ENCODE measurements at places on chromosomes 7 and 10.
A peak's percentile ranks its signal among the peaks of the same experiment; 100 is the strongest.

- H3K4me3 ChIP-seq = no peak overlapping the region
- H3K4me1 ChIP-seq = peaks cover 27% of the 10 kb centered on the region
- H3K27ac ChIP-seq = peak overlapping the region; percentile 72
- peak; percentile 71 for DNase-seq
These were observed 4.5 kb downstream of the STAM start for GRCh38 chr10:17648243-17649035.

DNA sequence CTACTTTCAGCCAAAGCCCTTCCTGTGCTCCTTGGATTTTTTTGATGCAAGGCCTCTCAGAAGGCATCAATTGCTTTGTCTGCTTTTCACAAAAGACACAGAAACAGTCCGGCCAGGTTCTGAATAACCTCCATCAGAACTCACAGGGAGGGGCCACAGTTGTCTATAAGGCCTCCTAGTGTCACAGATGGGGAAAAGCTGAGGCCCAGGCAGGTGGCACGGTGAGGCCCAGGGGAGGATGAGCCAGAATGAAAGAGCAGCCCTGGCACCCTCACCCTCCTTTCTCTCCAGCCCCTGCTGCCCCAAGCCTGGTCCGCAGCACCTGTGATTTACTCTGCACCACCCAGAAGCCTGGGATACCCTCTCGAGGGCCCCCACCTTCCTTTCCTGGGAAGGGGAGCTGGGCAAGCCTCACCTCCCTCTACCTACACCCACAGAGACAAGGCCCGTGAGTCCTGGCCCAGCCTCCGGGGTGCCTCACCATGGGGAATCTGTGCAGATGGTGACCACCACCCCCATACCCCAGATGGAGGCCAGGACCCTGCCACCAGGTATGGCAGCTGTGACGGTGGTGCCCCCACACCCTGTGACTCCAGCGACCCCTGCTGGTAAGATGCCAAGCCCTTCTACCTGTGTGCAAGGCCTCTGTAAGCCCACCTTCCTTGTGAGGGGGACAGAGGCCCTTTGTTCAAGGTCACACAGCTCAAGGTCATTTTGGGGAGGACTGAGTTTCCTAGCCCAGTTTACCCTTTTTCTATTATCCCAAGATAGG, 26.2 kb upstream of the ZNF467 start:
- H3K27me3 ChIP-seq = no peaks in the 10 kb centered on the region
- no peak overlapping the region for H3K4me3 ChIP-seq
- DNase-seq = peak; percentile 77

DNA sequence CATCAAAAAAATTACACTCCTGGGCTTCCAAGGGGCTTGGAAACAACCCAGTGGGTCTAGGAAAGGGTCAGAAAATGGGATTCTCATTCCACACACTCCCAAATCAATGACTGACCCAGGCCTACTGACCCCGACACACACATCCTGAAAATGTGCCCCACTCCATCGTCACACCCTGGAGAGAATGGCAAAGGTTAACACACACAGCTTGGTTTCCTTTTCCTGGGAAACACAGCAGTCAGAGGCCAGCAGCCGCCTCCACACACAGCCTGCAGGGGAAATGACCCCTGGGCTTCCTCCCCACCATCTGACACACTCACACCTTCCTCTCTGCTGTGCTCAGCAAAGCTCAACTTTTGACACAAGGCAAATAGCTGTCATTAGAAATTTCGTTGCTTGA, 42.9 kb downstream of the SH3PXD2A start:
- no peak overlapping the region for H3K4me3 ChIP-seq
- no peaks in the 10 kb centered on the region for H3K36me3 ChIP-seq
- no peak overlapping the region for H3K27ac ChIP-seq
- DNase-seq = no peak
- no peaks in the 10 kb centered on the region for H3K4me1 ChIP-seq
- H3K27me3 ChIP-seq = no peaks in the 10 kb centered on the region

DNA sequence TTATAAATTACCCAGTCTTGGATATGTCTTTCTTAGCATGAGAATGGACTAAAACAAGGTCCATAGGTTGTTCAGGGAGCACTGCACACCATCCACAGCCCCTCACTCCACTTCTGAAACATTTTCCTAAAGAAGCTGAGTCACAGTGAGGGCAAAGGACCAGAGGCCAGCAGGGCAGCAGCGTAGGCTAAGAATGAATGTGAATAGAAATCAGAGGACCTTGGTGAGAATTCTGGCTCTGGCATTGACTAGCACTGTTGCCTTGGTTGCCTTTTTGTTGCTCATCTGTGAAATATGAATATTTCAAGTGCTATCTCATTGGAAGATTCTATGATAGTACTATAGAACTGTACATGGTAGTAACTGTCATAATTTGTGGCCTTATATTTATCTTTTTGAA, 41.7 kb upstream of the TOMM7 start:
- no peak overlapping the region for H3K27ac ChIP-seq
- no peak overlapping the region for H3K4me3 ChIP-seq
- no peaks in the 10 kb centered on the region for H3K4me1 ChIP-seq
- H3K36me3 ChIP-seq = no peaks in the 10 kb centered on the region

DNA sequence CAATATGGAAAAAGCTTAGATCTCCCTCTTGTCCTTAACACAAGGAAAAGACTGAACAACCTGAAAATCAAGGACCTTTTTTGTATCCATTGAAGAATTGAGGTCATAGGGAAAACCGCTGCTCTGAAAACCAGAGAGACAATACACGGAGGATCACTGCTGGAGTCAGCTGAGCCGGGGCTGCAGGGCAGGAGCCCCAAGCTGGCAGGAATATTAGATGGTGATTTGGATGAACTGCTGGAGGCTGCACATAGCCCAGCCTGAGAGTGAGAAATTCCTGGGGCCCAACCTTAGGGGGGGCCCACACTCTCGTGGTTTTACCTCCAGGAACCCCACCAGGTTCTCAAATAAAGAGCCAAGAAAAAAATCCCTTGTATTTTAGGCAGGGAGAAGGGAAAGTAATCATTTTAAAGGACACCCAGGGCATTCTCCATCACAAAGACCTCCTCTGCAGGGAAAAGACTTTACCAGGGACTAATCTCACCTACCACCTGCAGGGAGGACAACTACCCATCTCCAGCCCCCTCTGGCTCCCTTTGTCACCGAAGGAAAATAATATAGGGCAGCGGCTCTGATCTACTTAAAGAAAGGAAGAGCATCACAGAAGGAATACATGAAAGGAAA, 55.4 kb upstream of the RNF32 start:
- no peaks in the 10 kb centered on the region for H3K4me1 ChIP-seq
- H3K27ac ChIP-seq = no peak overlapping the region
- no peak overlapping the region for H3K4me3 ChIP-seq

DNA sequence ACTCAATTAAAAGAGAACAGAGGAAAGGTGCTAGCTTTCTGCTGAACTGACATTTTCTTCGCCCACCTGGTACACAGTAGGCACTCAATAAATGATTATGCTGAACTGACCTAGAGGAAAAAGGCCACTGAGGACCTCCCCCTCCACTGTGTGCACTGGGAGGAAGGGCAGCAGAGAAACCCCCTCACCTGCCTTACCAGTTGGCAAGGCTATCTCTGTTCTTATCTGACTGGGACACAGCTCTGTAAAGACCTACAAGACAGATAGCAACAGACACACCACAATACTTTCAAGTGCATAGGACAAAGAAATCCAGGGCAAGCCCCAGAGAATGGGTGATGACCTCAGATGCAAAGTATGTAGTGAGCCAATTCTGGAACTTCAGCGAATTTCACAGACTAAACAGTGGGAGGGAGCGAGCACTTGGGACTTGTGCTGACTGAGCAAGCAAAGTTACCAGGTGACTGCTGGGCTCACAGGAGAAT, 30.4 kb downstream of the PDLIM1 start:
- peaks cover 7% of the 10 kb centered on the region for H3K36me3 ChIP-seq
- no peak overlapping the region for H3K27ac ChIP-seq
- DNase-seq = no peak

DNA sequence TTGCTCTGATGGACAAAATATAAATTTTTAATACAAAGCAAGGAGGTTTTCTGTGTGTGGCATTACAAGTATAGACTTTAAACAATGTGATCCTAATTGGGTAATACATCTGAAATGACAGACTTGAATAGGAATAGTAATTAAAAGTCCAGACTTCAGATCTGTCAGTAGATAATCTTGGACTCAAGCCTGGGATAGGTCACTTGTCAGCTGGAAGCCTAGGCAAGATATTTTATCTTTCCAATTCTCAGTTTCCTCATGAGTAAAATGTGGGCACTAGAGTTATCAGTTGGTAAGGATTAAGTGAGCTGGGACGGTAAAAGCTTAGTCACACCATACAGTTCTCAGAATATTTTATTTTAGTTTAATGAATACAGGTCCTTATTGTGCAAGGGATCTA, 10.4 kb upstream of the ZMYND11 start:
- no peak overlapping the region for H3K27ac ChIP-seq
- H3K27me3 ChIP-seq = peaks cover 10% of the 10 kb centered on the region
- no peak for DNase-seq
- no peaks in the 10 kb centered on the region for H3K36me3 ChIP-seq
- H3K4me1 ChIP-seq = peaks cover 5% of the 10 kb centered on the region
- no peak overlapping the region for H3K4me3 ChIP-seq

- no peaks in the 10 kb centered on the region for H3K36me3 ChIP-seq
- no peak overlapping the region for H3K4me3 ChIP-seq
- no peak overlapping the region for H3K27ac ChIP-seq
- no peaks in the 10 kb centered on the region for H3K27me3 ChIP-seq
- DNase-seq = no peak
- H3K4me1 ChIP-seq = no peaks in the 10 kb centered on the region
These were observed 113.2 kb downstream of the GRID1 start for GRCh38 chr10:86253091-86254072.

- H3K4me3 ChIP-seq = no peak overlapping the region
- H3K27me3 ChIP-seq = no peaks in the 10 kb centered on the region
- H3K4me1 ChIP-seq = peaks cover 47% of the 10 kb centered on the region
- peaks cover 1% of the 10 kb centered on the region for H3K36me3 ChIP-seq
These were observed 49.1 kb downstream of the PRKCQ start for GRCh38 chr10:6530966-6531365.

DNA sequence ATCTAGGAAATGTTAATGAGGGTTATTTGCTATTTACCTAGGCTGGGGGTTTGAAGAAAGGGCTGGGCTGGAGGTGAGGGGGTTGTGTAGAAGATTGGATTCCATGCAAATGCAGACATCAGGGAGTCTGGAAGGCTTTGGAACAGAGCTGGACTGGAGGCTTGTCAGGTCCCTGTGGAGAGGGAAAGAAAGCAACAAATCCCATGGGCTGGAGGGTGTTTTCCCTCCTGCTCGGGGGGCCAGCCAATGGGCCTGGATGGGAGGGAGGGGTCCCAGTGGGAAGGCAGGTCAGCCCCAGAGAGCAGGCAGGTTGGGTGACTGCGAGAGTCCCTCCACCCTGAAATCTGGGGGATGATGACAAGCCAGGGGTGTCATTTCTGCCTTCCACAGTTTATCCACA, 431.8 kb downstream of the RPS24 start:
- H3K27me3 ChIP-seq = no peaks in the 10 kb centered on the region
- H3K4me3 ChIP-seq = no peak overlapping the region
- no peaks in the 10 kb centered on the region for H3K36me3 ChIP-seq
- DNase-seq = no peak

GRCh38 chr7:3955751-3956696, 655.0 kb downstream of the SDK1 start:
- no peak overlapping the region for H3K4me3 ChIP-seq
- no peak overlapping the region for H3K27ac ChIP-seq
- no peaks in the 10 kb centered on the region for H3K27me3 ChIP-seq
- no peak for DNase-seq
- H3K36me3 ChIP-seq = no peaks in the 10 kb centered on the region

GRCh38 chr10:24872790-24873182, 79.6 kb downstream of the PRTFDC1 start:
- H3K36me3 ChIP-seq = no peaks in the 10 kb centered on the region
- DNase-seq = no peak
- no peaks in the 10 kb centered on the region for H3K27me3 ChIP-seq
- no peak overlapping the region for H3K4me3 ChIP-seq
- peaks cover 8% of the 10 kb centered on the region for H3K4me1 ChIP-seq
- no peak overlapping the region for H3K27ac ChIP-seq

- H3K4me1 ChIP-seq = no peaks in the 10 kb centered on the region
- no peak overlapping the region for H3K27ac ChIP-seq
- no peak for DNase-seq
- H3K27me3 ChIP-seq = no peaks in the 10 kb centered on the region
These were observed 58.8 kb upstream of the ADRA2A start for GRCh38 chr10:111018021-111018420.

DNA sequence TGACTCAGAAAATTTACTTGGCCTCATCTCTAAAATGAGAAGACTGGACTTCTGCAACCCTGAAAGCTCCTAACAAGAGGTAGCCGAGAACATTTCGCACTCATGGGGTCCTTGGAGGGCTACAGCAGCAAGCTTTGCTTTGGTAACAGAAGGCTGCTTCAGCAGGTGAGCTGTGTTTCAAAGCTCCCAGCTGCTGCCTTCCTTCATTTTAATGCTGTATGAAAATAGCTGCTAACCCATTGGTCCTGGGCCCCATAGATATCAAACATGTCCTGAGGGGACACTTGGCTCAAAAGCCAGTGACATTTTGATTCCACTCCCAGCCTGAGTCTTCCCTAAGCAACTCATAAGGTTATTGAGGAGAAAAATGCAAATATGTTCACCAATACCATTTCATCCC, 14.3 kb upstream of the MALSU1 start:
- H3K36me3 ChIP-seq = no peaks in the 10 kb centered on the region
- H3K27ac ChIP-seq = no peak overlapping the region
- no peaks in the 10 kb centered on the region for H3K27me3 ChIP-seq
- no peak for DNase-seq

GRCh38 chr10:62402508-62402907, 28.3 kb downstream of the ZNF365 start:
- no peaks in the 10 kb centered on the region for H3K27me3 ChIP-seq
- H3K4me3 ChIP-seq = no peak overlapping the region
- no peaks in the 10 kb centered on the region for H3K4me1 ChIP-seq
- no peak for DNase-seq

DNA sequence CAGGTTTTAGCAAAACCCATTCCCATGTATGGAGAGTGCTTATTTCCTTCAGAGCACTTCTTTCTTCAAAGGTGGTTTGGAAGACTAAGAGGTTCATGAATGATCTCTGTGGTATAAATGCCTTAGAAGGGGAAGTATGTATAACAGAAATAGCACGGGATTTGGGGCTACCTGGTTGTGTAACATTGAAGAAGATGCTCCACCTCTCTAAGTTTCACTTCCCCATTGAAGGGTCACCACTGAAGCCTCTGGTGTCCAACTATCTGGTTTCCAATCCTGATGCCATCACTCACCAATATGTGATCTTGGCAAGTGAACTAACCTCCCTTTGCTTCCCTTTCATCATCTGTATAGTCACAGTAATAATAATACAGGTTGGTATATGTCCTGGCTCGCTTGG, 37.2 kb downstream of the CYCS start:
- no peaks in the 10 kb centered on the region for H3K36me3 ChIP-seq
- no peaks in the 10 kb centered on the region for H3K27me3 ChIP-seq
- no peak for DNase-seq

GRCh38 chr7:136741941-136742340, 126.5 kb upstream of the CHRM2 start:
- H3K27me3 ChIP-seq = no peaks in the 10 kb centered on the region
- no peak for DNase-seq
- H3K36me3 ChIP-seq = no peaks in the 10 kb centered on the region
- H3K4me3 ChIP-seq = no peak overlapping the region

All from natural killer cell (primary cell).